ENCODE measurements at places on chromosomes 4 and X.

- peak; percentile 59 for DNase-seq
Observed at GRCh38 chr4:158170691-158171561, 1.9 kb downstream of the GASK1B start.

DNA sequence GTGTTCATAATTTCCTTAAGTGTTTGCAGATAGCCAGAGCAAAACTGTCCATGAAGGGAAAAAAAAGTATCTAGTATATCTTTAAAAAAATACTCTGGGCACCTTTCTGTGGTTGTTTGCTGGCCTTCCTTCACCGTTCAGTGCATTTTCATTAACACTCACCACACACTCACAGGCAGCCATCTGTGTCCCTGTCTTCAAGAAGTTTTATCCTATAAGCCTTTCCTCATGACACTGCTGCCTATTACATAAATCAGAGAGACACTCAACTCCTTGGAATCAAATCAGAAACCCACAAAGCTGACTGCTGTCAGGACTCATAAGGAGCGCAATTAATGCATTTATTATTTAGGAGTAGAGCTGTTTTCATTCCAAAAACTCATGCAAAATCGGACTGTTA lies 1720.2 kb downstream of the PCDH7 start:
- no peak for DNase-seq

DNA sequence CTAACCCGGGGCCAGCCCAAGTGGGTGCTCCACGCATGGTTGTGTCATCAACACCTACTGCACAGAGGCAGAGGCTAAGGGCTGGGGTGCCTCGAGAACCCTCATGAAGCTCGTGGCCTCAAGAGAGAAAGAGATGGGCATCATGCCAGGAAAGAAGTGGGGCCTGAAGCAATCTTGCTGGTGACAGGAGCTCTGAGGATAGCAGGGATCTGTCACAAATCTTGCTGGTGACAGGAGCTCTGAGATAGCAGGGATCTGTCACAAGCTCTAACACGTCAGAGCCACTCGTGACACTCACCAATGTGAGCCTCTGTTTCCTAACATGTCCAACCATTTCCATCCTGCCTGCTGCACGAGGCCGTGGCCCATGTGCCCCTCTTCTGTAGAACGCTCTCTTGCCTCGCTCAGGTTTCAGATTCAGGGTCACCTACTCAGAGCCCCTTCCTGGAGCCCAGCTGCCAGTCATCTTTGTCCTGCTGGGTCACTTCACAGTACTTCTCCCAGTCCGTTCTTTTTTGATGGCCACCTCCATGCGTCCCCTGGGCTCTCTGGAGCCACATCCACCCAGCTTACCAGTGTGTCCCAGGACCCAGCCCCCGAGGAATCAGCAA lies 21.1 kb downstream of the PNMA6E start:
- DNase-seq = no peak

- no peak for DNase-seq
Observed at GRCh38 chrX:25597551-25597950, 540.6 kb upstream of the MAGEB18 start.

GRCh38 chrX:25034889-25035288 lies 19.1 kb upstream of the ARX start:
- DNase-seq = no peak

DNA sequence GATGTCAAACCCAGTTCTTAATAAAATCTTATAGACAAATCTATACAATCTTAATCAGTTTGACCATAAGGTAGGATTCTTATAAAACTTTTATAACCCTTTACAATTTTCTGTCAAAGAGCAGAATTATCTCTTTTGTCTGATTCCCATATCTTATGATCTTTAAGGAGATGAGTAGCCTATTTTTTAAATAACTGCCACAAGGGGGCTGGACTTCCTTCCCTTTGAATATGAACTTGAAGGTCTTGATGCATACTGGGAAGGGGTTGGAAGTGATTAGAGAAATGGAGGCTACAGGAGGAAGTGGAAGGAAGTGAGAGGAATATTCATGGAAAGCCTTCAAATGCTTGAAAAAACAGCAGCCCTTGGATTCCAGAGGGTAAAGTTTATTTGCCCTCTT lies 111.1 kb downstream of the APOOL start:
- no peak for DNase-seq

DNA sequence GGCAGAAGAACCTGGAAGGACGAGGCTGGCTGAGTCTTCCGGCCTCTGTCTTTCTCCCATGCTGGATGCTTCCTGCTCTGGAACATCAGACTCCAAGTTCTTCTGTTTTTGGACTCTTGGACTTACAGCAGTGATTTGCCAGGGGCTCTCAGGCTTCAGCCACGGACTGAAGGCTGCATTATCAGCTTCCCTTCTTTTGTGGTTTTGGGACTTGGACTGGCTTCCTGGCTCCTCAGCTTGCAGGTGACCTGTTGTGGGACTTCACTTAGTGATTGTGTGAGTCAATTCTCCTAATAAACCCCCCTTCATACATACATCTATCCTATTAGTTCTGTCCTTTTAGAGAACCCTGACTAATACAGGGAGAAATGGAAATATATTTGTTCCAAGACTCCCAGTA lies 265.8 kb downstream of the PCDH18 start:
- DNase-seq = no peak

GRCh38 chrX:53073115-53073586 lies 9.0 kb upstream of the TSPYL2 start:
- no peak for DNase-seq

DNA sequence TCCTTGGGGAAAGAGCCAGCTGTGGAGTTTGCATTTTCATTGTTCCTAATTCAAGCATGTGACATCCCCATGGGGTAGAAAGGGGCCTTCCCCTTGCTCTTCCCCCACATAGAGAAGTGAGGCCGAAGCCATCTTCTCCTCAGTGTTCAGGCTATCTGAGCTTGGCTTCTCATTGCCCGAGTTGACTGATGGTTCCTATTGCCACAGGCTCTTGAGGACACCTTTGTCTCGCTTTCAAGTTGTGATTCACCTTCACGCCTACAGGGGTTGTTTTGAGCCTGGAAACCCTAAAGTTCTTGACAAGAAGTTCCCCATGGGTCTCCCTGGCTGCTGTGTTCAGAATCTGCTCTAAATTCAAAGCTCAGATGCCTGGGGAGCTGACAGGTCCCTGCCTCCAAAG lies 25.0 kb downstream of the CCNQ start:
- peak; percentile 43 for DNase-seq

DNA sequence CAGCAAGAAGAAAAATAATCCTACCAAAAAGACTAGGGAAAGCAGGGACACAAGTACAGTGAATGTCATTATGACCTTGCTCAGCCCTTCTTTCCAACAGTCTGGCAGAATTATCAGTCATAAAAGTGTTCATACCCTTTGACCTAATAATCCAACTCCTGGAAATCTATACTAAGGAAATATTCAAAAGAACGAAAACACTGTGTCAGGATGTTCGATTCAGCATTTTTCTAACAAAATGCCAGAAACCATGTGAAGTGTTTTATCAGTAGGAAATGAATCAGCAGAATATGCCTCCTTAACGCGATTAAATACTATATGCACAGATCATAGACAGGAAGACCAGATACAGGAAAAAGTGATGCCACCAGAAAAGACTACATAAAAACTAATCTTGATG lies 16.2 kb upstream of the S100G start:
- DNase-seq = no peak

- no peak for DNase-seq
Observed at GRCh38 chr4:158835226-158836001, 66.6 kb downstream of the FNIP2 start.

GRCh38 chr4:155208258-155209054 lies at the start of gene NPY2R:
NPY2R (plus strand) TSS chr4:155208636; CDS start chr4:155213940, 5,304 bp downstream.
- DNase-seq = no peak

- DNase-seq = no peak
Observed at GRCh38 chrX:54794028-54794427, 4.0 kb downstream of the ITIH6 start.

DNA sequence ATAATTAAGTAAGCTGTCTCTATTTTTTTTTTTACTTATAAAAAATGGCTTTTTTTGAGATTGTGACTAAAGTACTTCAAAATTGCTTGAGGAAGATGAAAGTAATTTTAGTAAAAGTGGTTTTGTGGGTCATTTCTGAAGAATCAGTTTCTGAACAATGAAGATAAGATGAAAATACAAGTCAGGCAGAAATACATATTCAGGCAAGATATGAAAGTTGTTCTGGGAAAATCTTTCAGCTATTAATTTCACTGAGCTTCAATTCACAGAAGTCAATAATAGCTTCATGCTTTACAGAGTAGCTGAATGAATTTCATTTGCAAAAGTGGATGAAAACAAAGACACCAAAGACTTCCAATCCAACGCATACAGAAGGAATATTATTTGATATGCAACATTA lies 305.2 kb upstream of the ARSJ start:
- DNase-seq = no peak
